ENCODE measurements at places on chromosomes 3 and 15.

DNA sequence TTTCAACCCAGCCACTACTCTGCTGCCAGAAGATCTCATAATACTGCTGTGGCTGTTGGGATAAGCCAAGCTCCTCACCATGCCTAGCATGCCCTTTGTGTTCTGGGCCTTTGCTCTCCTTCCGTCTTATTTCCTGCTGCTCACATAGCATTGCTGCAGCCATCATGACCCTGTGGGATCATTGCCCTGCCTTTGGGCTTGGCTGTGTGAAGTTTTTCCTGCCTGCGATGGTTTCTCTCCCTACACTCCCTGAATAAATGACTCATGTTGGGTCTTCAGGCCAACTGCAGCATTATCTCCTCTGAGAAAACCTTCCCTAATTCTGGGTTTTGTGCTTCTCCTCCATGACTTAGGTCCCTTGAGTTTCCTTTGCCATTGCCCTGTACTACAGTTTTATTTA lies 20.8 kb upstream of the TRA2B start:
- no peak for DNase-seq

GRCh38 chr3:129576514-129577352 lies 29.7 kb downstream of the PLXND1 start:
- peak; percentile 97 for DNase-seq

DNA sequence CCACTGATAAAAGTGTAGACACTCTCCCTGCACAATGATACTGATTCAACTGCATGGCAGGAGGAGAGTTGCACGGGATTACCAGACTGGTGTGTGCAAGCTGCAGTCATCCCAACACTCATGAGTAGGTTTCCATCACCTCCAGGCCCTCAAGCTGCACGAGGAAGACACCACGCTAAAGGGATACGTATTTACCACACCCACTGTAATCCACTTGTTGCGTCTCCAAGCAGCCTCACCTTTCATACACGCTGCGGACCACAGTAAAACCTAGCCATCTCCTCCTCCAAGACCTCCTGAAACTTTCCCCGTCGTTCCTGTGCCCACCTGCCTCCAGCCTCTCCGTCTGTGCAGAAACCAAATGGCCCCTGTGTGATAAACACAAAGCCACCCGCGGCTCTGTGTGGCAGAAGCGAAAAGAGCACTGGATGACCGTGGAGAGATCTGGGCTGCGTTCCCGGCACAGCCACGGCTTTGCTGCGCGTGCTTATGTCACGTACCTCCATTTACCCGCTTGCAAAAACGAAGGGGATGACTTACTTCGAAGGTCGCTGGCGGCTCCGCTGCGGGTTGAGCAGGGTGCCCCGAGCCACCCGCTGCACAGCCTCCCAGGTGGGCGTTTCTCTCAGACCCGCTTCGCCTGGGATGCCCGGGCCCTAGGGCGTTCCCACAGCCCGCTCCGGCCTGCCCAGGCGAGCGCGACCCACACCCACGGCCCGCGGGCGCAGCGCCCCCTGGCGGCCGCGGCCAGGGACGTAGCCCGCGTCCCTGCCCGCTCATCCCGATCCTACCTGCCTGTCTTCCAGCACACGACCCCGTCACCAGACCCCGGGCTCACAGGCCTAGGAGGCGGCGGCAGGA lies 643 bp downstream of the ABCC5 start:
- peak; percentile 66 for DNase-seq

DNA sequence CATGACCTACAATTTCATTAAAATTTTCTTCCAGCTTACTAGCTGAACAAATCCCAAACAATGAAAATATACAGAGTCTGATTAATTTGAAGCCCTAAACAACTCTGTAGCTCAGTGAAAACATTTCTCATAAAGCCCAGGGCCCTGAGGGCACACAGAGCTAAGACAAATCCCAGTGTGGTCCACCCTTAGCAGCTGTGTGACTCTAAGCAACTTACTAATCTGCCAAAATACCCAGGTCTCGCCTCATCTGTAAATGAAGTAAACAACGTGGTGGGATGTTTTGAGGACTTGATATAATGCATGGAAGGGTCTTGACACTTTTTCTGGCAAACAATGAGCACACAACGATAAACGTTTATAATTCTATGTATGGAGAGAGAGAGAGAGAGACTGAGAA lies 158.4 kb downstream of the FHIT start:
- DNase-seq: no peak

- DNase-seq: peak; percentile 28
Observed at GRCh38 chr15:56886363-56886931, 32.0 kb upstream of the TCF12 start.

DNA sequence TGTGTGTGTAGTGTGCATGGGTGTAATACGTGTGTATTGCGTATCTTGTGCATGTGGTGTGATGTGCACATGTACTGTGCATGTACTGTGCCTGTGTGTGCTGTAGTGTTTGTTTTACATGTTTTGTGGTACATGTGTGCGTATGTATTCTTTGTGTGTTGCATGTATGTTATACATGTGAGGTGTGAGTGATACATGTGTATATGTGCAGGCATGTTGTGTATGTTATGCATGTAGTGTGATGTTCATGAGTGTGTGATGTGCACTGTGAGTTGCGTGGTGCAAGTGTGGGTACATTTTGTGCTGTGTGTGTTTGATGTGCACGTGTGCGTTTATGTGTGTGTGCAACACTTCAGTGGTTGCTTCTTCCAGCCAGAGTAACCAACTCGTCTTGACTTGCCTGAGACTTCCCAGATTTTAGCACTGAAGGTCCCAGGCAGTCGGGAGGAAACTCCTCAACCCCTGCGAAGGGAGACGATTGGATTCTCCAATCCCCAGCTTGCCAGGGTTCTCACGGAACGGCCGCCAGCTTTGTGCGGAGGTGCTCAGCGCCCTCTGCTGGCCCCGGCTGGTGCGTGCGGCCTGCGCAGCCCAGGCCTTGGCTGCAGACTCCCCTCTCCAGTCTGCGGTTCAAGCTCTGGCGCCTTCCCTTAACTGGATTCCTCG lies 3.6 kb downstream of the GALNT15 start:
- peak; percentile 73 for DNase-seq

All from RPMI8226 (cell line).